ENCODE measurements at places on chromosomes 13 and 19. TPM values are rescaled to one million over a fixed set of nuclear protein-coding genes. Genes with fewer than 3 reads are reported as not detected.

- H3K4me3 ChIP-seq = peak overlapping the region; percentile 72
- H3K27ac ChIP-seq = no peak overlapping the region
- DNase-seq = no peak
- H3K36me3 ChIP-seq = no peaks in the 10 kb centered on the region
These were observed 616 bp downstream of the TSHZ3 start for GRCh38 chr19:31348481-31349159.

DNA sequence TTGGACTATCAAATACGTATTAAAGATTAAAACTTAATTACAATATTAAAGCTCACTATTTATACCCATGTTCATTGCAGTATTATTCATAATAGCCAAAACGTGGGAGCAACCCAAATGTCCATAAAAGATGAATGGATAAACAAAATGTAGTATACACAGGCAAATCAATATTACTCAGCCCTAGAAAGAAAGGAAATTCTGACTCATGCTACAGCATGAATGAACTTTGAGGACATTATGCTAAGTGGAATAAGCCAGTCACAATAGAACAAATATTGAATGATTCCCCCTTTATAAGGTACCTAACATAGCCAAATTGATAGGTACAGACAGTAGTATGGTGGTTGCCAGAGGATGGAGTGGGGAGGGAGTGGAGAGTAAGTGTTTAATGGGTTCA lies 457.3 kb downstream of the FGF14 start:
- no peaks in the 10 kb centered on the region for H3K36me3 ChIP-seq
- no peaks in the 10 kb centered on the region for H3K4me1 ChIP-seq
- H3K27ac ChIP-seq = no peak overlapping the region
- H3K27me3 ChIP-seq = no peaks in the 10 kb centered on the region
- no peak overlapping the region for H3K4me3 ChIP-seq

GRCh38 chr13:32031025-32031814 lies at the start of gene FRY:
Gene FRY (plus strand): TSS chr13:32031774. CDS start chr13:32031796, 22 bp downstream.
- peaks cover 57% of the 10 kb centered on the region for H3K27me3 ChIP-seq
- H3K4me1 ChIP-seq = peaks cover 10% of the 10 kb centered on the region
- DNase-seq = peak; percentile 61
- H3K36me3 ChIP-seq = no peaks in the 10 kb centered on the region
- H3K4me3 ChIP-seq = peak within 1 kb of the TSS; percentile 77

DNA sequence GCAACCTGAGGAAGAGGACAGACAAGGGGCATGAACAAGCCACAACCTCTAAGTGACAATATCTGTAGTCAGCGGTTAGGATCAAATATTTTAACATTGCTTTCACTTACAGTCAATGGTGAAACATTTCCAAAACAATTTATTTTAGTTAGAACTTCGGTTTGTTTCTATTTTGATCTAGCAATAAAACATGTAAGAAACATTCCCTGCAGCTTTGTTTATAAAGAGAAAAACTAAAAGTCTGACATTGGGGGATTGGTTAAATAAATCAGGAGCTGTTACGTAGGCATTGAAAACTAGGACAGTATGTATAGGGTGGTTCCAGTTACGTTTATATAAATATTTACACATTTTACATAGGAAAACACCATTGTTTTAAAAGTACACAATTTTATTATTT lies 3.4 kb downstream of the URI1 start:
- DNase-seq = no peak
- peak overlapping the region; percentile 99 for H3K4me3 ChIP-seq
- H3K36me3 ChIP-seq = peaks cover 34% of the 10 kb centered on the region
- peaks cover 58% of the 10 kb centered on the region for H3K4me1 ChIP-seq
- H3K27ac ChIP-seq = peak overlapping the region; percentile 81
- peaks cover 4% of the 10 kb centered on the region for H3K27me3 ChIP-seq

- no peak overlapping the region for H3K4me3 ChIP-seq
- no peak for DNase-seq
- H3K27me3 ChIP-seq = no peaks in the 10 kb centered on the region
- H3K36me3 ChIP-seq = no peaks in the 10 kb centered on the region
- H3K27ac ChIP-seq = no peak overlapping the region
These were observed 4.6 kb upstream of the PRR20A start for GRCh38 chr13:57136093-57136492.

DNA sequence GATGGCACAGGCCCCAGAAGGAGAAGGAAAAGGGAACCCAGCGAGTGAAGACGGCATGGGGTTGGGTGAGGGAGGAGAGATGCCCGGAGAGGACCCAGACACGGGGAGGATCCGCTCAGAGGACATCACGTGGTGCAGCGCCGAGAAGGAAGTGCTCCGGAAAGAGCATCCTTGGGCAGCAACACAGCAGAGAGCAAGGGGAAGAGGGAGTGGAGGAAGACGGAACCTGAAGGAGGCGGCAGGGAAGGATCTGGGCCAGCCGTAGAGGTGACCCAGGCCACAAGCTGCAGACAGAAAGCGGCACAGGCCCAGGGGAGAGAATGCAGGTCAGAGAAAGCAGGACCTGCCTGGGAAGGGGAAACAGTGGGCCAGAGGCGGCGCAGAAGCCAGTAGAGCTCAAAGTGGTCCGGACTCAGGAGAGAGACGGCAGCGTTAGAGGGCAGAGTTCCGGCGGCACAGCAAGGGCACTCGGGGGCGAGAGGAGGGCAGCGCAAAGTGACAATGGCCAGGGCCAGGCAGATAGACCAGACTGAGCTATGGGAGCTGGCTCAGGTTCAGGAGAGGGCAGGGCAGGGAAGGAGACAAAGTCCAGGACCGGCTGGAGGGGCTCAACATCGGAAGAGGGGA lies 1.1 kb downstream of the PPP1R12C start:
- peaks cover 4% of the 10 kb centered on the region for H3K36me3 ChIP-seq
- H3K27me3 ChIP-seq = no peaks in the 10 kb centered on the region
- DNase-seq = peak; percentile 77
- peaks cover 36% of the 10 kb centered on the region for H3K4me1 ChIP-seq
- H3K27ac ChIP-seq = peak overlapping the region; percentile 91

DNA sequence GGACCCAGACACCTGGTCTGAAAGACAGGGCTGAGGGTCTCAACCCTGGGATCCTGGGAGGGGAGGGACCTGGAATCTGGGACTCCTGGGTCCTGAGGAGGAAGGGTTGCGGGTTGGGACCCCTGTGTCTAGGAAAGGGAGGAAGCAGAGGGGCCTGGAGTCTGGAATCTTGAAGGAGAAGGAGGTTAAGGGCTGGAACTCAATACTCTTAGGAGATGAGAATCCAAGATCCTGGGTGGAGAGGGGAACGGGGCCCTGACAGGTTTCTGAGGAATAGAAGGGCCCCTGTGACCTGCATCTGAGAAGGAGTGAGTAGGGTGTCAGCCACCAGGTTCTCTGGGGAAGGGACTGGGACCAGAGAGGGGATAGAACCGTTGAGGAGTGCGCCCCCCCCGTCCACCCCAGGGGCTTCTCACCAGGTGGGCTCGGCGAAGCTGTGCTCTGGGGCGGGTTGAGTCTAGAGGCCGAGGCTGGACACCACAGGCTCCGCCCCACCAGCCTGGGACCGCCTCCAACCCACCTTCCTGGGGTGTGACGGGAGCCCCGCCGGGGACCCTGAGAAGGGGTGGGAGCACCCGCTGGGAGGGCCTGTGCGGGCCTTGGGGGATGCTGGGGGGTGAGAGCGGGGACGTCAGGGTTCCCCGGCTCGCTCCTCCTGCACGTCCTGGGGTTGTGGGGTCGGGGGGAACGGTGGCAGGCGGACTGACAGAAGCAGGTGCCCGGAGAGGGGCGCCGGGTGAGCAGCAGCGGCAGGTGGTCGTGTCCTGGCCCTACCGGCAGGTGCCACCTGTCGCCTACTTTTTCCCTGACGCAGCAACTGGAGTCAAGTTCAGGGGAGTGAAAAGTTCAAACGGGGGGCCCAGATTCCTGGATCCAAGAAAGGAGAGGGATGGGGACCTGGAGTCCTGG lies at the start of gene MAMSTR:
TSS of gene MAMSTR (minus strand) at position 463 of the 909 bp plus-strand sequence. CDS start 694 bp downstream, outside the sequence.
- H3K27me3 ChIP-seq = no peaks in the 10 kb centered on the region
- DNase-seq = no peak
- peak within 1 kb of the TSS; percentile 98 for H3K27ac ChIP-seq
- peaks cover 14% of the 10 kb centered on the region for H3K4me1 ChIP-seq

GRCh38 chr13:69124996-69125395 lies 982.6 kb upstream of the ATXN8OS start:
- H3K36me3 ChIP-seq = no peaks in the 10 kb centered on the region
- DNase-seq = no peak
- H3K27me3 ChIP-seq = no peaks in the 10 kb centered on the region

- no peak overlapping the region for H3K27ac ChIP-seq
- H3K36me3 ChIP-seq = peaks cover 5% of the 10 kb centered on the region
- no peak overlapping the region for H3K4me3 ChIP-seq
- H3K27me3 ChIP-seq = no peaks in the 10 kb centered on the region
These were observed 95.7 kb downstream of the ARHGEF7 start for GRCh38 chr13:111210544-111211469.

DNA sequence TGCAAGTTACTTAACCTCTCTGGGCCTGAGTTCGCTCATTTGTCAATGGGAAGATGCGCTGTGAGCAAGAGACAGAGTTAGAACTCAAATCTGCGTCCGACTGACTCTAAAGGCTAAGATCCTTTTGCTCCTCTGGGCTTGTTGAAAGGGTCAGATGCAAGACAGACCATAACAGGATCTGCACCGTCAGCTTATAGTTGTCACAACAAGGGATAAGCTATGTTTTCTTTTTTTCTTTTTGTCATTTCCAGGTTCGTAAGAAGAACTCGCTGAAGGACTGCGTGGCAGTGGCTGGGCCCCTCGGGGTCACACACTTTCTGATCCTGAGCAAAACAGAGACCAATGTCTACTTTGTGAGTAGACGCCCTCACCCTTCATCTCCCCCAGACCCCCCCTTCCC lies 1.1 kb downstream of the PPAN start:
- DNase-seq = no peak
- H3K4me3 ChIP-seq = peak overlapping the region; percentile 77
- H3K4me1 ChIP-seq = peaks cover 80% of the 10 kb centered on the region

DNA sequence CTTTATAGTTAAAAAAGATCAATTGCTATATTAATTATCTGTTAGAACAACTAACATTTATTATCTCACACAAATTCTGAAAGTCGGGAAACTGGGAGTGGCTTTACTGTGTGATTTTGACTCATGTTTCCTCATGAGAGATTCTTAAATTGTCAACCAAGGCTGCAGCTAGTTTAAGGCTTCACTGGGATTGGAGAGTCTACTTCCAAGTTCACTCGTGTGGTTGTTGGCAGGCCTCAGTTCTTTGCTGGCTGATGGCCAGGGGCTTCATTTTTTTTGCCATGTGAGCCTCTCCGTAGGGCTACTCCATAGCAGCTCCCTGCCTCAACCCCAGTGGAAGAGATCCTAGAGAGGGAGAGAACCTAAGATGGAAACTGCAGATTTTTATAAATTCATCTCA lies 24.5 kb upstream of the LPAR6 start:
- no peak for DNase-seq
- no peak overlapping the region for H3K27ac ChIP-seq
- peaks cover 12% of the 10 kb centered on the region for H3K4me1 ChIP-seq
- no peak overlapping the region for H3K4me3 ChIP-seq
- no peaks in the 10 kb centered on the region for H3K27me3 ChIP-seq
- H3K36me3 ChIP-seq = peaks cover 33% of the 10 kb centered on the region

DNA sequence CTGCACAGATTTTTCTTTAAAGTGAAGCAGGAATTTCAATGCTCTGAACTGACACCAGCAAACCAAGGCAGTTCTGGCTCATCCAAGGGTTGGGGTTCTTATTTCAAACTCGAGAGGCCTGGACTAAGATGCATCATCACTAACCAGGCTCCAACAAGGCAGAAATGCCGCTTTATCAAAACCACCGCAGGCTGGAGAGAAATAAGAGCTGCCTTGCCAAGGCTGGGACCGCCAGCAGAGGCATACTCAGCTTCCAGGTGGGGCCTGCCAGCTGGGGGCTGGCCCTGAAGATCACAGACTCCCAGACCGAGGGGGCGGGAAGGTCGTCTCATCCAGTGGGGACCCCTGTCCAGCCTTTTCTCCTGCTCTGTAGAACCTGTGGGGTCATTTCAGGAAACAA lies 37.4 kb upstream of the GAS6 start:
- DNase-seq = peak; percentile 19
- H3K27ac ChIP-seq = no peak overlapping the region
- H3K27me3 ChIP-seq = peaks cover 23% of the 10 kb centered on the region
- H3K4me1 ChIP-seq = no peaks in the 10 kb centered on the region

Gene MEGF8
- total RNA-seq = 6.5 TPM

Gene IRF2BP1
- total RNA-seq = 19.0 TPM

Gene LDLR
- total RNA-seq = 118 TPM
